Trophoblast cell (in vitro differentiated cells and primary cell): ENCODE measurements at places on chromosomes 1 and 21.
A peak's percentile ranks its signal among the peaks of the same experiment; 100 is the strongest.

DNA sequence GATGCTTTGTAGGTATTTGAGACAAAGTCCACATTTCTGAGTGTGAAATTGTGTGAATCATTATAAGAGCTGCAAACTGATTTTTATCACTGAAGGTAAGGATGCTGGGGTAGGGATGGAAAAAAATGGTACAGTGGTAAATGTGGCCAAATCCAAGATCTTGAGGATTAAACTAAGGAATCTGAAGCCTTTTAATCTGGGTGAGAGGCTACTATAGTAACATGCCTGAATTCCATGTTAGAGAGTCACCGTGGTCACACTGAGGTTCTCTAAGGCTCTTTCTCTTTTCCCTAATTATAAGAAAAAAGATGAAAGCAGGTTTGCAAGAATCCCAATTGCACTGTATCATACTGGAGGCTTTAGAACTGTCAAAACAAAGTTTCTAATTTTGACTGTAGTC lies 17.6 kb downstream of the PTGER3 start:
- peak; percentile 91 for DNase-seq

- DNase-seq: peak; percentile 41
Measured at GRCh38 chr1:186244825-186245224, 130.2 kb downstream of the TPR start.

DNA sequence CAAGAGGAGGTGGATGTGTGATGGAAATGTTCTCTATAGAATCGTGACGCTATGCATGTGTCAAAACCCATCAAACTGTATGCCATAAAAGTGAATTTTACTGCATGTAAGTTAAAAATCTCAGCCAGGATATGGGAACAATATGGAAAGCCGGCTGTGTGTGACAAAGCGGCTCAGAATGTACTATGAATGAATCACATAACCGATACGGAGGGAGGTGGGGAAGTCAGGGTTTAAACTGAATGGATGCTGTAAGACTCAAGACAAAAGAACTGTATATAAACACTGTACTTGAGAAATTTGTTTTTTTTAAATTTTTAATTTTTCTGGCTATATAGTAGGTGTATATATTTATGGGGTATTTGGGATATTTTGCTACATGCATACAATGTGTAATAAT lies 111.6 kb upstream of the PDE4B start:
- DNase-seq: peak; percentile 39

GRCh38 chr1:9207715-9208114 lies 26.9 kb upstream of the H6PD start:
- DNase-seq: no peak

DNA sequence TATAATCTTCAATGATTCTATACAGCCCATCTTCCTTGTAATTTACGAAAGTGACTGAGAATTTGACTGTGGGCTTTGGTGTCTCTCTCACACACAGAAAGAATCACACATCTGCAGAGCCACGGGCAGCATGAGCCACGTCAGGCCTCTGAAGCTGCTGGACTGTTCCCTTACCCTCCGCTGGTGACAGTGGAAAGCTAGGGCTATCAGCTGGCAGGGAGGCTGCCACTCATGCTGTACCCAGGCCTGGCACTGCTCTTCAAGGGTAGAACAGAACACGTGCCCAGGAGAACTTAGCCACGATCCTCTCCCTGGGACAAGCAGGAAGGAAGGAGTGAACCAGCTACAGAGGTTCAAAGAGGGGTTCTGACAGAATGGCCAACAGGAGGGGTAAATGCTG lies 90.7 kb downstream of the JAK1 start:
- no peak for DNase-seq

- DNase-seq: no peak
Measured at GRCh38 chr21:43187715-43188114, 18.9 kb downstream of the CRYAA start.

GRCh38 chr1:232226197-232226712 lies 403.7 kb downstream of the SIPA1L2 start:
- DNase-seq: peak; percentile 1

DNA sequence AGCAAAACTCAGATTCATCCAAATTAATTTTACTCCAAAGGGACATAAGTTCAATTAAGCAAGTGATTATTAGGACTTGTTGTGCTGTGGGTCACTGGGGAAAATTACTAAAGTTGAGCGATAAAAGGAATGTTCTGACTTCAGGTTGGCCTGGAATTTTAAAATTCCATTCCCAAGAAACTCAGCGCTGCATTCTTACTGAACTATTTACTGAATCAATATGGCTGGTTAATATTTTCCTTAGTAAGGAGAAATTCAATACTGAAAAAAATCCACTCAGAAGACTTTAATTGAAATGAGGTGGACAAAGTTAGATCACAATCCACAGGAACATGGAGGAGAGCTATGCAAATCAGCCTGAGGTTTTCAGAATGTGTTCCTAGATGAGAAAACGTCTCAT lies 578.9 kb upstream of the NR5A2 start:
- peak; percentile 72 for DNase-seq

DNA sequence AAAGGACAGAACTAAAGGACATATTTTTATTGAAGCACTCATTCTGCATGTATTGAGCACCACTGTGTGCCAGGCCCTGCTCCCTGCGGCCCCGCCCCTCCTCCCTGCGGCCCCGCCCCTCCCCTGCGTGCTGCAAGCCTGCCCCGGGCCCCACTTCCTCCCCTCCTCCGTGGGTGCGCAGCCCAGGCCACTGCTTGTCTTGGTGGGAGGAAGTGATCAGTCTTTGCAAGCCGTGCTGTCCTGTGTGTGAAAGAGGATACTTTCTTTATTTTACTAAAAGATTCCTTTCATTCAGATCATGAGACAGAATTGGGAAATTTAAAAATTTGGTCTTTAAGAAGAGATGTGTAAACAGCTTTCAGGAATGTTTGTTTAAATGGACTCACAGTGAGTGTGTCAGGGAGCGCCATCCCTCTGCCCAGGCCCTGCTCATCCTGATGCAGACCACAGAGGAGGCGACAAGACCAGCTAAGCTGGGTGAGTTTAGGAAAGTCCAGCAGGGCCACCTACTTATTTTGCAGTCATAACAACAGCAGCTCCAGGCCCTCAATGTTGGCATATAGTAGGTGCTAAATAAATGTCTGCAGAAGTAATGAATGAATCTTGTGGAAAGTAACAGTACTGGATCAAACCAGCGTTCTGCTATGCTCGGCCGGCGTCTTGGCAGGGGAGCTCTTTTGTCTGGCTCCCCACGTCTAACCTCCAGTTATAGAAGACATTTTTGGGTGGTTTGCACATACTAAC lies 88.3 kb upstream of the SELENON start:
- DNase-seq: no peak

GRCh38 chr1:112633628-112634027 lies 14.0 kb downstream of the CAPZA1 start:
- no peak for DNase-seq

DNA sequence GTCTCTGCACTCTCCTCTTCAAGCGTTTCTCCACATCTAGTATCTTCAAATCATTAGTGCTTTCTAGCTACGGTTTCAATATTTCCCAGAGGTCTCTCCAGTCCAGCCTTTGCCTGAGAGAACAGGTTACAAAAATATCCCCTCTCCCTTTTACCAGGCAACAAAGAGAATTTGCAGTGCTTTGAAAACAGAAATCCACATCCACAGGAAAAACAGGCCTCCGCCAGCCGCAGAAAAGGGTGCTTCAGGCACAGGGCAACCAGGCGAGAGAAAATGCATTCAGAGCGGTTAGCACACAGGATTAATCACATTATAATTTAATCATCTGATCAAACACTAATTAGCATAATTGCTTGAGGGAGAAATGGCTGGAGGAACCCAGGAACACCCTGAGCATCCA lies 13.8 kb downstream of the DSCAM start:
- no peak for DNase-seq

GRCh38 chr1:117473063-117473462 lies 105.8 kb downstream of the MAN1A2 start:
- no peak for DNase-seq

GRCh38 chr21:45098867-45099266 lies 24.5 kb downstream of the ADARB1 start:
- no peak for DNase-seq

DNA sequence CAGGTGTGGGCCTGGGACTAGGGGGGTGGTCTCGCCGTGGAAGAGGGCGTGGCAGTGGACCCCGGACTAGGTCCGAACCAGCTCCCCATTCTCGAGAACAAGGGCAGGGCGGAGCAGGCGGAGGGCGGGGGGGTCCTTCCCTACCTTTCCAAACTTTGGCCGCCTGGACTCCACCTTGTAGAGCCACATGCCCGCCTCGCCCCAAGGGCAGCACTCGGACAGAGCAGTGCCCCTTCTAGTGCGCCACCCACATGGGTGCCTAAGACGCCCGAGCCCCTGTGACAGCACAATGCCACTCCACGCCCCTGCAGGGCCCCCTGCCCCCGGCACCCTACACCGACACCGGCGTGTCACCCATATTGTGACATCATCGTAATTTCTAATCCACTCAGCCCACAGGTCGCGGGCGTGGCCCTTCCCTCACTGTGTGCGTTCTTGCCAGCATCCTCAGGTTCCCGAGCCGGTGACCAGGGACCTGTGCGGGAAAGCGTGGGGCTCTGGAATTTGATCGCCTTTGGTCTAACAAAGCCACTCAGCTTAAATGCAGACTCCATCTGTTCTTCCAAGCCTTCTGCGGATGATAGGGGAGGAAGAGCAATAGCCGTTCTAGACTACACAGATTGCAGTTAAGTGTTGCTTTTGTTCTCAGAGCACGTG lies 553 bp upstream of the STMN1 start:
- DNase-seq: peak; percentile 76

GRCh38 chr1:102732927-102733326 lies 375.4 kb downstream of the COL11A1 start:
- DNase-seq: peak; percentile 52

DNA sequence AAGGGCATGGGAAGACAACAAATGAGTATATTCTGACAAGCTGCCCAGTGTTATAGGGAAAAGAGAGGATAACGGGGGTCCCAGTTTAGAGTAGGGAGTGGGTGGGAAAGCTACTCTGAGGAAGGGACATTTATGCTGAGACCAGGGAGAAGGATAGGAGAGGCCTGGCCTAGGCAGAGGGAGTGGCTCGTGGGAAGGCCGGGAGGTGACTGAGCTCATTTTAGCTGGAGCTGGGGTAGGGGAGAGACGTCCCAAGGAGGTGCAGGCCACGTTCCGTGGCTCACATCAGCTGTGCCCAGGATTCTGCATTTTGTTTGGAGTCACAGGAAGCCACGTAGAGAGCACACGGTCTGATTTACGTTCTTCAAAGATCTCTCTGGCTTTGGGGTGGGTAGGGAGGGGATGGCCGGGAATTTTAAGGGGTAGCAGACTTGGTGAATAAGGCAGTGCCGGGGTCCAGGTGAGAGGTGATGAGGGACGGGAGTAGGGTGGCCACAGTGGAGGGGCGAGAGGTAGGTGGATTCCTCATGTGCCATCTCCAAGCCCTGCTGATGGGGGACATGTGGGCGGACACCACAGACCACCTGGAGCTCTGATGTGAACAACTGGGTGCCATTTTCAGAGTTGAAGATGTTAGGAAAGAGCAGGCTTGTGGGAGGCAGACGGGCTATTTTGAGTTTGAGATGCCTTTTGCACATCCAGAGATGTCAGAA lies 4.7 kb downstream of the TINAGL1 start:
- DNase-seq: no peak

DNA sequence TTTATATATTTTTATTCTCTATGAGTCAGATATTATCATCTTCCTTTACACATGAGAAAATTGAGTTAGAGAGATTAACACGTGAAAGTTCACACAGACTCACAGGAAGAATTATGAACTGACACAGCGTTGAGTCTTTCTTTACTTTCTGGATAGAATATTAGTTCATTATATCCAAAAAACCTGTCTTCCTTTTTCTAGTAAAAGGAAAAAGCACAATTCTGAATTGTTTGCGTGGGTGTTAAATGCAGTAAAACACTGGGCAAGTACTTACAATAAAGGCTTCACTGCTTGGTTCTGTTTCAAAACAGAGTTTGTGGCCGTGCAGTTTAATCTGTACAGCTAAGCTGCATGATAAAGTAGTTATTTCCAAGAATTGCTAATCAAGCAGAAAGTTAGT lies 10.8 kb downstream of the MAGI3 start:
- DNase-seq: no peak
